ENCODE measurements at places on chromosomes 16 and 17.

DNA sequence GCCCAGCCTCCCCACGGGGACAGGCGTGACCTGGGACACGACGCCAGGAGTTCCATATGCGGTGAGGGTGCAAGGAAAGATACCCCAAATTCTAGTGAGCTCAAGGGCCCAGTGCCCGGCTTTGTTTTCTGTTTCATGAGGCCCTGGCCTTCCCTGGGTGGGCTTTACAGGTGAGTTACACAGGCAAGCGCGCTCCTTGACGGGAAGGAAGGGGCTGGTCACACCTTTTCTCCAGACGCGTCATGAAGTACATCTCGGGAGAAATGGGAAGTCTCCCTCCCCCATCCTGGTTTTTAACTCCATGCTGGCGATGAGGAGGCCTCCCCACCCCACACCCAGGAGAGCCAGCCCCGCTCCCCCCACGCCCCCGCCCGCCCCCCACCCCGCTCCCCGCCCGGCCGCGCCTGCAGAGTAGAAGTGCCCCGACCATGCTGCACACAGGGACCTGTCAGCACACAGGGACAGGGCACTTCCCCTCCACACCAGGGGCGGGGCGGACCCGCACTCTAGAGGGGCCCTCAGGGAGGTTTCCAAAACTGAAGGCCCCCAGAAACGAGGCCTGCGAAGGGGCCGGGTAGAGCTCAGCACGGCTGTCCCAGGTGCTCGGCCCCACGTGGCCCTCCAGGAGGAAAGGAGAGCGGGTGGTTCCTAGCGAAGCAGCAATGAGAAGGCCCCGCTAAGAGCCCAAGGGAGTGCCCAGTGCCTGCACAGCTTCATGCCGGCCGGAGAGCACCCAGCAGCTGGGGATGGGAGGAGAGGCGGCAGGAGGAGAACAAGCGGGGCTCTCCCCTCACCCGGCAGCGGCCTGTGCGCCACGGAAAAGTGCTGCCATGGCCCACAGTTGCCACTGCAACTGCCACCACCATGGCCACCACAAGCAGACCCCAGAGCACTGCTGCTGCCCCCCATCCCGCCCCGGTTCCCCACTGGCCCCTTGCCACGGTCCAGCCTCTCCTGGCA is 7.7 kb downstream of the CYB561 start:
- H3K27ac ChIP-seq: no peak overlapping the region
- no peaks in the 10 kb centered on the region for H3K36me3 ChIP-seq
- no peak for DNase-seq
- H3K27me3 ChIP-seq: no peaks in the 10 kb centered on the region
- H3K4me3 ChIP-seq: no peak overlapping the region

DNA sequence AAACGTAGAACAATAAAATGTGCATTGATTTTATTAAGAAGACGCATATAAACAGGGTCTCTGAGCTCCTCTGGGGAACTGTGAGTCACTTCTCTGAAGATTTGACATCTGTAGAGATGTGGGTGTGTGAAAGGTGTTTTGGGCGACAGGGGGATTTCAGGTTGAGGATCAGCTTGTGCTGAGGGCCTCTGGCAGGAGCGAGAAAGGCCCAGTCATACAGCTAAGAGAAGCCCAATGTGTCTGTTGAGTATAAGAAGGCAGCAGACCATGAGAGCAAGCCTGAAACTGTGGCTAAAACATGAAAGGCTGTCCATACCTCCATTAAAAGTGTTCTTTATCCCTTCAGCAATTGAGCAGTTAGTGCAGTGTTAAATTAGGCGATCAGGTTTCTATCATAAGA is 406.5 kb upstream of the MON1B start:
- DNase-seq: no peak
- H3K4me3 ChIP-seq: no peak overlapping the region
- no peak overlapping the region for H3K27ac ChIP-seq
- no peaks in the 10 kb centered on the region for H3K4me1 ChIP-seq

DNA sequence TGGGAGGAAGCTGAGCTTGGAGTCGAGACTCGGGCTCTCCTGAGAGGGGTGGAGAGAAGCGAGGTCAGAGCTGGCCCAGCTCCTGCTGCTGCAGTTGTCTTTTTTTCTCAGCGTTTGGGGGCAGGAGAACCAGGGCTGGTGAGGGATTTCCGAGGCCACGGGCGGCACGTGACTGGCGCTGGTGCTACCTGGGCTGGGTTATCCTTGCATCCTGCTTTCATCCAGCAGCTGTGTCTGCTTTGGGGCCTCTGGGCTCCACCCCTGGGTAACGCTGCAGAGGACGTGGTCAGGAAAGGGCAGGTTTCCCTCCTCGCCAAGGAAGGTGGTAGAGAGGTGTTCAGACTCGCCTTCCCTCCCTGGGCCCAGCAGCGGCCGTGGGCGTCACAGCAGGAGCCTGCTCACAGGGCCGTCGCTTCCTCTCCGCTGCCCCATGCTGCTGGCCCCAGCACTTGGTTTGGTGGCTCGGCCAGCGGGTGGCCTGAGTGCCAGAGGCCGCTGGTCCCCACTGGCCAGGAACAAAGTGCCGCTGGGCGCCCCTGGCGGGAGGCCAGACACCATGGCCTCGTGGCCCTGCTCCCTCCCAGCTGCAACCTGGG is 22.5 kb downstream of the GSE1 start:
- H3K27ac ChIP-seq: no peak overlapping the region
- H3K36me3 ChIP-seq: peaks cover 89% of the 10 kb centered on the region
- no peak for DNase-seq
- no peaks in the 10 kb centered on the region for H3K27me3 ChIP-seq
- no peak overlapping the region for H3K4me3 ChIP-seq

- no peak overlapping the region for H3K4me3 ChIP-seq
- H3K27me3 ChIP-seq: no peaks in the 10 kb centered on the region
- DNase-seq: no peak
- H3K27ac ChIP-seq: no peak overlapping the region
Measured at GRCh38 chr17:42131981-42132432, 9.4 kb downstream of the HSPB9 start.

DNA sequence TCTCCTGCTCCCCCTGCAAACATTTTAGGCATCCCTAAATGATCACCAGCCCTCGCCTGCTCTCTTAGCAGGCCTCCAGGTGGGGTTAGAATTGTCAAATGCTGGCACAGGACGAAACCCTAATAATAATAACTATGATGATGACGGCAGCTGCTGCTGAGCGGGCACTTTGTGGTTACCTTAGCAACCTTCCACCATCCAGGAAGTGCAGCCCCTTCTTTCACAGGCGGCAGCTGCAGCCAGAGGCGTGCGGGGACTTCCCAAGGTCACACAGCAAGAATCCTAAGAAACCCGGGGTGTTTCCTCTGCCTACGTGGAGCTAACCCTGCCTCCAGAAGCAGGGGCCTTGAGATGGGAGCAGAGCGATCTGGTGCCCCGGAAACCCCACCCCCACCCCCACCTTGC is 22.4 kb upstream of the EIF1 start:
- no peak for DNase-seq
- H3K27ac ChIP-seq: peak overlapping the region; percentile 37
- H3K27me3 ChIP-seq: peaks cover 24% of the 10 kb centered on the region
- H3K36me3 ChIP-seq: no peaks in the 10 kb centered on the region

DNA sequence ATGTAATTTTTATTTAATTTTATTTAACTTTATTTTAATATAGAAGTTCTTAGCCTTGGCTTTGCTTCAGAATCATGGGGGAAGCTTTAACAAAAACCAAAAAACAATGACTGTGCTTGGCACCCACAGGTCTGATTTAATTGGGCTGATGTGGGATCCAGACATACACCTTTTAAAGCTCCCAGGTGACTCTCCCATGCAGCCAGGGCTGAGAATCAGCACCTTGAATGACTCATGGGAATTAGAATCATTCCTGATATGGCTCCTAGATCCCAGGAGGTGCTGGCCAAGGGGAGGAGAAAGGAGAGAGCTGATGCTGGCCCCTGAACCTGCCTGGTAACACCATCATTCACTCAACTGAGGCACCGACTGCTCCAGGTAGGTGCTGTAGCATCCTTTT is 240.7 kb downstream of the PARN start:
- DNase-seq: no peak
- no peak overlapping the region for H3K4me3 ChIP-seq
- no peaks in the 10 kb centered on the region for H3K27me3 ChIP-seq

DNA sequence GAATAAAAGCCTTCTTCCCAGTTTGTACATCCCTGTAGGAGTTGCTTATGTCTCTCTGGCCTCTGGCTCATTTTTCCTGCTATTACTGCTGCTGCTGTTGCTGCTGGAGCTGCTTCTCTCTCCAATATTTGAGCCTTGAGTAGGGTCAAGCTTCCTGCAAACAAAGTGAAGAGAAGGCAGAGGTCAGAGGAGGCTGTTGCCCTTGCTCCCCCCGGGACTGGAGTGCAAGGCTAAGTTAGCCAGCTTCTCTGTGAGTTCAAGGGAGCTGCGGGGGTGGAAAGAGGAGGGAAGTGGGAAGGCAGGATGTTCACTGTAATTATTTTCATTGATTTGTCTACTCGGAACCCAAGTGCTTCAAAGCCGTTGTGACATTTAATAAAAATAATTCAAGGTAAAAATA is 77.0 kb upstream of the TMEM132E start:
- H3K4me1 ChIP-seq: no peaks in the 10 kb centered on the region
- H3K4me3 ChIP-seq: no peak overlapping the region
- H3K27ac ChIP-seq: no peak overlapping the region
- peaks cover 2% of the 10 kb centered on the region for H3K27me3 ChIP-seq
- no peak for DNase-seq

DNA sequence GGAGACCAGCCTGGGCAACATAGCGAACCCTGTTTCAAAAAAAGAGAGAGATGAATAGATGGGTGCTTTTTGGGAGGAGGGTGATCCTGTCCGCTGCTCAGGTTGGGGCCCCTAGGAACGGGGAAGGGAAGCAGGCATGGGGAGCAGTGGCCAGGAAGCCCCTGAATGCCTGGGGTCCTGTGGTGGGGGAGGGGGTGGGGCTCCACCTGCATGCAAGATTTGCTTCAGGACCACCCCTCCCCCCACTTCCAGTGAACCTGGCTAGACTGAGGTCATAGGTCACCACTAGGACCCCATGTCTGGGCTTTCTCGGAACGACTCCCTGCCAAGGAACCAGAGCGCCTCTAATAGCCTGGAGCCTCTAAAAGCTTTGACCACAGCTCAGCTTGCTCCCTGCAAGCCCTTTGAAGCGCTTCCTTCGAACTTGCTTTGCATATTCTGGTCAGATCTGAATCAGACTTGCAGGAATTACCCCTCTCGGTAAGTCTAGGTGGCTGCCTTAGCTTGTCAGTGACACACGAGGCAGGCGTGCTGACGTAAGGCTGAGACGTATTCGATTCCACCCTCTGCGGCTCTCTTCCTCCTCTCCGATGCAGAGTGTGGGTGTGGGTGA is 3.7 kb downstream of the SOCS3 start:
- peaks cover 53% of the 10 kb centered on the region for H3K4me1 ChIP-seq
- H3K27ac ChIP-seq: peak overlapping the region; percentile 66

DNA sequence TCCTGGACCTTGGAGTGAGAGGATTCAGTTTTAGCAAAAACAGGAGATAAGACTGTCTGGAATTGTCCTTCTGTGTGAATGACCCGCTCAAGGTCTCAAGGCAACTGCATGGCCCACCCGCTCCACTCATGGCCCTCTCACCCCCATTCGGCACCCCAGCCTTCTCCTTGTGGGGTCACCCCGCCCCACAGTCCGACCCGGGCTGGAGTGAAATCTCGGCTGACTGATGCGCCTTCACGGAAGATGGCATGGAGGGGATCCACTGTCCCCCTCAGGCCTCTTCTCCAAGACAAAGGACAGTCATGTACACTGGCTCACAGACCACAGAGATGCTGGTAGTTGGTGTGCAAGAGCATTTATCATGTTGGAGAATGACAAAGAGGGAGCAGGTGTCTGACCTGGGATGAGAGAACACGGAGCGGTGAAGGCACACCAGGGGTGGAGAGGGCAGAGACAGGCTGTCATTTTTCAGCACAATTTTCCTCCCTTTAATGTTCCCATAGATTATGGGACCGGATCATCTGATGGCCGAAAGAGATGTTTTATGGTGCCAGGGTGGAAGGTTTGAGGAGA is 391.9 kb upstream of the TNRC6C start:
- no peaks in the 10 kb centered on the region for H3K36me3 ChIP-seq
- no peak for DNase-seq
- H3K4me3 ChIP-seq: no peak overlapping the region
- no peaks in the 10 kb centered on the region for H3K27me3 ChIP-seq
- H3K4me1 ChIP-seq: peaks cover 7% of the 10 kb centered on the region

DNA sequence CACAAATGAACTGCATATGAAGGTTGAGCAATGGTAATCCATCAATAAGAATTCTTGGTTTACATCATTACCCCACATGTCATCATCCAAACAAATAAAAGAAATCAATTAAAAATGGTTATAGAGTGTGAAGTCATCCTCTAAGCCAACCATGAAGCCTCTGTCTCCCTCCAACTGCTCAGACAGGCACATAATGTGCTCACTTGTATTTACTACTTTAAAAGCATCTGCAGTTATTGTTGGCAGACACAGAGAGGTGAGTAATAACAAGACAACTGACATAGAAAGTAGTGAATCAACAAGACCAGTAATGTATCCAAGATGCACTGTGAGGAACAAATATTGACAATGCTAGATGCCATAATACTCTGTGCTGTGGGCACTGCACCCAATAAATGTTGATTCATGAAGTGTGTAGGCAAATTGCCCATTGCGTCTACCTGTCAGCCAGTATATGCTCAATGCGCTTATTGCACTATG is 20.0 kb downstream of the ADAMTS18 start:
- no peaks in the 10 kb centered on the region for H3K27me3 ChIP-seq
